Activated CD8-positive, alpha-beta memory T cell treated with anti-CD3 and anti-CD28 coated beads, Interleukin-2, amount 10 ng/mL, durations not matched to agents 7 days and 5 days (primary cell): ENCODE measurements at places on chromosomes 16 and 17.

- H3K4me3 ChIP-seq: no peak overlapping the region
- no peaks in the 10 kb centered on the region for H3K27me3 ChIP-seq
- no peak for DNase-seq
- peaks cover 35% of the 10 kb centered on the region for H3K4me1 ChIP-seq
- H3K27ac ChIP-seq: no peak overlapping the region
- H3K36me3 ChIP-seq: peaks cover 4% of the 10 kb centered on the region
Measured at GRCh38 chr17:4309897-4310296, 46.1 kb upstream of the ANKFY1 start.

DNA sequence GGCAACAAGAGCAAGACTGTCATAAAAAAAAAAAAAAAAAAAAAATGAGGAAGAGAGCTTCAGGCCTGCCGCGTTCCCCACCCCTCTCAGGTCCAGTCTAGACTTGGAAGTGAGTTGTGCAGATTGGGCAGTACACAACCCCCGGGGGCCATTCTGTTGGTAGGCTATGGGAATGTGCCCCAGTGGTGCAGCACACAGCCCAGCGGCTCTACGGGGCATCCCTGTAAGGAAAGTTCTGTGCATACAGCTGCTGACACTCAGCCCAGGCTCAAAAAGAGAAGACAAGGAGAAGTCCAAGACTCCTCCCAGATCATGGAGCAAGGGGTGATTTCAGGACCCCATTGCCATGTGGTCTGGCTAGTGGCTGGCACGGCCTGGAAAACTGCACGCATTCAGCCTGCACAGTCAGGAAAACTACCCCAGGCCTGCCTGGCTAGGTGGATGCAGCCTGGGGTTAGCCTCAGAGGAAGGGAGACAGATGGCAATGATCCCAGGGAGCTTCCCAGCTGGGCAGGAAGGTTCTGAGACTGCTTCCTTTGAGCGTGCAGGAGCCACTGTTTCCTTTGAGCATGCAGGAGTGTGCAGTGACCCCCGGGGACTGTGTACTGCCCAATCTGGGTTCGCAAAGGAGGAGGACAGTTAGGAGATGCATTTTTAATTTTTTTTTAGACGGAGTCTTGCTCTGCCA is 44.8 kb downstream of the PECAM1 start:
- no peak overlapping the region for H3K27ac ChIP-seq
- no peaks in the 10 kb centered on the region for H3K27me3 ChIP-seq
- no peak for DNase-seq

DNA sequence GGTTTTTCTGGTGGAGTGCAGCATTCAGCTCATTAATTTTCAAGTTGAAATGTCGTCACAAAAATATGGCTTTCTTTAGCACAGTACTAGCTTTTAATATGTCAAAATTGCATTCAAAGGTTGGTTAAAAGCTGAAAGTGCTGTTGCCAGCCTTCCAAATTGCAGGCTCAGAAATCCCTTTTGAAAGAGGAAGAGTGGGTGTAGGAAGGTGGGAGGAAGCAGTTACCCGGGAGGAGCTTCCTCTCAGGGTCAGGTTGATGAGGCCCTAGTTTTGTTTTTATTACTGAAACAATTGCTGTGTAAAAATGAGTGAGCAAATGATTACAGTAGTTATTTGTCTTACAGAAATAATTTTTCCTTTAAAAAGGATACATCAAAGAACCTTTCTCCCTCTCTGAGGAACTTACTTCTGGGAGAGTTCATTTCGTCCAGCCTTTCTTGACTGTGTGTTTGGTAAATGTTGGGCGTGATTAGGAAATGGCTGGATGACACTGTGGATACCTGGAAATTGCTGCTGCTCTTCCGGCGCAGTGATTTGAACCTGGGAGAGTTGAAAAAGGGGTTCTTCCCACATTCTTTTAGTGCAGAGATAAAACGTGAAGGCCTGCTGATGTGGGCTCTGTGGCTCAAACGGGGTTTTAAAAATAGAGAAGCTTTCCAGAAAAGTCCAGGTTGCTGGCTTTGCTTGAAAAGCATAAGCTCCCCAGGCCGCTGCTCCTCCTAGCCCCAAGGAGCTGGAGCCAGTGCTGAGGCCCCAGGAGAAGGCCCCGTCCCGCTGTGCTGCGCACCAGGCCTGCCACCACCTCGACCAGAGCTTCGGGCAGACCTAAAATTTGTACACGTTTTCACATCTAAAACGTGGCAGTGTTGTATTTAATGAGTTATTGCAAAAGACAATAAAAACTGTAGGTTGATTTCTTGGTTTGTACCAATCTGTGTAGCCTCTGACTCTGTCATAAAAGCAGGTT is 41.7 kb downstream of the SEC14L1 start:
- H3K27ac ChIP-seq: peak overlapping the region; percentile 82
- H3K27me3 ChIP-seq: no peaks in the 10 kb centered on the region
- H3K36me3 ChIP-seq: peaks cover 24% of the 10 kb centered on the region

GRCh38 chr17:43316522-43317142 is 82.2 kb upstream of the ARL4D start:
- H3K27me3 ChIP-seq: no peaks in the 10 kb centered on the region
- no peak overlapping the region for H3K4me3 ChIP-seq
- H3K27ac ChIP-seq: peak overlapping the region; percentile 64
- H3K4me1 ChIP-seq: peaks cover 21% of the 10 kb centered on the region
- H3K36me3 ChIP-seq: peaks cover 12% of the 10 kb centered on the region
- DNase-seq: peak; percentile 66

- H3K36me3 ChIP-seq: no peaks in the 10 kb centered on the region
- no peaks in the 10 kb centered on the region for H3K4me1 ChIP-seq
- no peak for DNase-seq
- H3K4me3 ChIP-seq: no peak overlapping the region
- H3K27me3 ChIP-seq: no peaks in the 10 kb centered on the region
- no peak overlapping the region for H3K27ac ChIP-seq
Measured at GRCh38 chr16:55236655-55237054, 87.3 kb upstream of the IRX6 start.

GRCh38 chr17:41490000-41490990 is 585 bp upstream of the KRT36 start:
- H3K4me1 ChIP-seq: no peaks in the 10 kb centered on the region
- DNase-seq: no peak
- no peaks in the 10 kb centered on the region for H3K27me3 ChIP-seq

- peaks cover 16% of the 10 kb centered on the region for H3K4me1 ChIP-seq
- H3K27ac ChIP-seq: no peak overlapping the region
- DNase-seq: no peak
- no peak overlapping the region for H3K4me3 ChIP-seq
- no peaks in the 10 kb centered on the region for H3K27me3 ChIP-seq
Measured at GRCh38 chr16:81600275-81600674, 155.7 kb downstream of the CMIP start.

DNA sequence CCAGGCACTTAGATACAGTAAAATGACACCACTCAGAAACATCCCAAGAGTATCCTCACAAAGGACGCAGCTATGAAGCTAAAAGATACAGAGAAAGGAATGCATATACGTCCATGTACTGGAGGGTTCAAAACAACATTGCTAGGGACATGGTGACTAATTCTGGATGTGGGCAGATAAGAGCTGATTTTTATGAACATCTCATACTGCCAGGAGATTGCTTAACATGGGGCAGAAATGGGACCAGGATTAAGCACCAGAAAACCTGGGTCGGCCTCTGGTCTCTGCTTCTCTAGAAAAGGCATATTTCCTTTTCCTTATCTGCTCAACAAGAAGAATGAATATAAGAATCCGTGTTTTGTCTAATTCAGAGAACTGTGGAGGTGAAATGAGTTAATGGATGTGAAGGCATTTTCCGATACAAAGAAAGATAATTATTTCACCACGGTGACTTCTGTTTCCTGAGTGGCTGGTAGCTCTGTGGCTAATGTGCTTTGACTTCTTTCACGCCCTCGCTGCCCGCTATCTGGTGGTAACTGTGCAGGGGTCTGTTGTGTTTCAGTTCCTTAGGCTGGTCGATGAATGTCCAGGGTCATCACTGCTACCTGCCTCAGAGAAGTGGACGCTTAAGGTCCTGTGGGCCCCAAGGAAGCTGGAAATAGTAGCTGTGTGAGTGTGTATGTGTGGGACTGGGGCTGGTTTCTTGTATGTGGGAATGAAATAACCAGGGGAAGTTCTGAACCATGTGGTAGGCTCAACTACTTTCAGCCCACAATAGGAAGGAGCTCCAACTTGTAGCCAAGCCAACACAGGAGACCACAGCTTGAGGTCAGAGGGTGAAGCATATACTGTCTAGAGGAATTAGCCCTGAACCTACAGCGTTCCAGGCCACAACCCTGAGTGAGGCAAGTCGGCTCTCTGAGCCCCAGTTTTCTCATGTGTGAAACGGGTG is 15.8 kb upstream of the CCL5 start:
- peaks cover 6% of the 10 kb centered on the region for H3K36me3 ChIP-seq
- peak; percentile 95 for DNase-seq
- H3K27ac ChIP-seq: peak overlapping the region; percentile 99
- H3K4me1 ChIP-seq: peaks cover 91% of the 10 kb centered on the region
- H3K4me3 ChIP-seq: peak overlapping the region; percentile 58

- no peak for DNase-seq
- H3K27ac ChIP-seq: peak overlapping the region; percentile 84
Measured at GRCh38 chr17:67863624-67864247, 38.4 kb downstream of the BPTF start.

DNA sequence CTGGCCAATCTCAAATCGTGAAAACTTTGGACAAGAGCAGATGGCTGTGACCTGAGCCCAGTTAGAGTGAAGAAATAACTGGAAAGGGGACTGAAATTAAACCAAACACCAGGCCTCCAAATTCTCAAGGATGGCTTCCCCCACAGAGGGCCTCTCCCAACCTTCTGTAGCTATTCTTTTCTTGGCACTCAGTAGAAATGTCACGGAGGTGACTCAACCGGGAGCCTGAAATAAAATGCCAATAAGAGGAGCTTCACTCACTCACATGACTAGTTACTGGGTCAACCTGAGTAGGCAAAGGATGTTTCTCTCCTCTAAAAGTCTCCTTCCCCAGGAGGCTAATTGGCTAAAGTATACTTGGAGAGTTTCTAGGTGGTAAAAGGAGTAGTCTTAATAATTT is 230.7 kb downstream of the MAF start:
- H3K27ac ChIP-seq: no peak overlapping the region
- peaks cover 10% of the 10 kb centered on the region for H3K36me3 ChIP-seq
- no peak overlapping the region for H3K4me3 ChIP-seq

GRCh38 chr16:63596716-63597115 is 1525.1 kb downstream of the CDH11 start:
- no peaks in the 10 kb centered on the region for H3K36me3 ChIP-seq
- no peak overlapping the region for H3K4me3 ChIP-seq
- DNase-seq: no peak

- H3K27ac ChIP-seq: peak within 1 kb of the TSS; percentile 98
- peak within 1 kb of the TSS; percentile 100 for H3K4me3 ChIP-seq
- DNase-seq: peak; percentile 74
- H3K27me3 ChIP-seq: no peaks in the 10 kb centered on the region
Measured at GRCh38 chr16:1772362-1772907, at the start of gene EME2. Gene EME2 (plus strand): TSS chr16:1772810. CDS start chr16:1773228, 418 bp downstream.

DNA sequence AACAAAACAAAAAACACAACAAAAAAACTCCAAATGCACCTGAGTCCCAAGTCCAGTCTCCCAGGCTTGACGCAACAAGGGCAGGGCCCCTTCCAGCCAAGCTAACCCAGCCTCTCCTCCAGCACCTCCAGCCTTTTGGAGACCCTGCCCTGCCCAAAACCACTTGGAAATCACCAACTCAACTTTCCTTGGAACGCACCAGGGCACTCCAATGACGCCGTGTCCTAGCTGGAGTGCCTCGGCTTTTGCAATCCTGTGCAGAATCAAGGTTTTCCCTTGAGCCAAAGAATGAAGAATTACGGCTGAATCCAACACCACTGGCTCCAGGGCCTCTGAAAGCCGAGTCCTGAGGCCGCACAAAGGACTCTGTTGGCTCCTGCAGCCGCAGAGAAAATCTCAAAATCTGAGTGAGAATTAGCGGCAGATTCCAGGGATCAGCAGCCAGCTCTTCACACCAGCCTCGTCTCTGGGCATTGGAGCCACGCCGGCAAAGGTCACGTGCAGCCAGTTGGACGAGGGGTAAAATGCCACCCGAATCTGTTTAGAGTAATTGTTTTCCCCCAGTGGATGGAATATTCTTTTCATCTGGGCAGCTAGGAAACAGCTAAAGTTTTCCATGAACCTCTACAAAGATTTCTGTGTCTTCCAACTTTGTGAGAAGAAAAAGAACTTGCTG is 9.7 kb upstream of the BAIAP2 start:
- no peaks in the 10 kb centered on the region for H3K36me3 ChIP-seq
- H3K27ac ChIP-seq: no peak overlapping the region
- peaks cover 19% of the 10 kb centered on the region for H3K27me3 ChIP-seq
- H3K4me1 ChIP-seq: peaks cover 5% of the 10 kb centered on the region

GRCh38 chr17:14737984-14738651 is 437.2 kb downstream of the HS3ST3B1 start:
- no peak overlapping the region for H3K27ac ChIP-seq
- H3K36me3 ChIP-seq: no peaks in the 10 kb centered on the region
- H3K4me3 ChIP-seq: no peak overlapping the region
- no peaks in the 10 kb centered on the region for H3K27me3 ChIP-seq
- H3K4me1 ChIP-seq: no peaks in the 10 kb centered on the region

- no peak for DNase-seq
- H3K27ac ChIP-seq: no peak overlapping the region
- H3K27me3 ChIP-seq: no peaks in the 10 kb centered on the region
Measured at GRCh38 chr17:8922451-8922850, 43.1 kb downstream of the PIK3R5 start.

- H3K4me1 ChIP-seq: peaks cover 1% of the 10 kb centered on the region
- no peaks in the 10 kb centered on the region for H3K36me3 ChIP-seq
- peaks cover 3% of the 10 kb centered on the region for H3K27me3 ChIP-seq
- DNase-seq: no peak
- H3K27ac ChIP-seq: no peak overlapping the region
Measured at GRCh38 chr16:4603624-4604170, 11.0 kb downstream of the UBALD1 start.

GRCh38 chr16:88904676-88905365 is 38.4 kb upstream of the PABPN1L start:
- H3K36me3 ChIP-seq: no peaks in the 10 kb centered on the region
- DNase-seq: no peak
- no peaks in the 10 kb centered on the region for H3K4me1 ChIP-seq
- no peak overlapping the region for H3K27ac ChIP-seq
- H3K27me3 ChIP-seq: no peaks in the 10 kb centered on the region

DNA sequence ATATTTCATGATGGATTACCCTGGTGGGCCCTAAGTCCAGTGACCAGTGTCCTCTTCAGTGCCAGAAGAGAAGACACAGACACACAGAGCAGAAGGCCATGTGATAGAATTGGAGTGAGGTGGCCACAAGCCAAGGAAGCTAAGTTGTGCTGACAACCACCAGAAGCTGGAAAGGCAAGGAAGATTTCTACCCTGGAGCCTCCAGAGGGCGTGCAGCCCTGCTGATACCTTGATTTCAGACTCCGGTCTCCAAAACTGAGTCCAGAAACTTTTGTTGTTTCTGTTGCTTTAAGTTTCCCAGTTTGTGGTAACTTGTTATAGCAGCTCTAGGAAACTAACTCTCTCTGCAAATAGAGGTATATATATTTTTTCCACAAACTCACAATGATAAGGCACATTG is 396.6 kb upstream of the ASIC2 start:
- no peak for DNase-seq
- no peak overlapping the region for H3K27ac ChIP-seq
- H3K27me3 ChIP-seq: peaks cover 2% of the 10 kb centered on the region
- no peaks in the 10 kb centered on the region for H3K36me3 ChIP-seq
